Activated T-cell treated with anti-CD3 and anti-CD28 coated beads for 1 hour (primary cell): ENCODE measurements at places on chromosomes 12 and 14.

- DNase-seq, result no peak
Observed at GRCh38 chr12:13950502-13950901, 30.9 kb downstream of the GRIN2B start.

DNA sequence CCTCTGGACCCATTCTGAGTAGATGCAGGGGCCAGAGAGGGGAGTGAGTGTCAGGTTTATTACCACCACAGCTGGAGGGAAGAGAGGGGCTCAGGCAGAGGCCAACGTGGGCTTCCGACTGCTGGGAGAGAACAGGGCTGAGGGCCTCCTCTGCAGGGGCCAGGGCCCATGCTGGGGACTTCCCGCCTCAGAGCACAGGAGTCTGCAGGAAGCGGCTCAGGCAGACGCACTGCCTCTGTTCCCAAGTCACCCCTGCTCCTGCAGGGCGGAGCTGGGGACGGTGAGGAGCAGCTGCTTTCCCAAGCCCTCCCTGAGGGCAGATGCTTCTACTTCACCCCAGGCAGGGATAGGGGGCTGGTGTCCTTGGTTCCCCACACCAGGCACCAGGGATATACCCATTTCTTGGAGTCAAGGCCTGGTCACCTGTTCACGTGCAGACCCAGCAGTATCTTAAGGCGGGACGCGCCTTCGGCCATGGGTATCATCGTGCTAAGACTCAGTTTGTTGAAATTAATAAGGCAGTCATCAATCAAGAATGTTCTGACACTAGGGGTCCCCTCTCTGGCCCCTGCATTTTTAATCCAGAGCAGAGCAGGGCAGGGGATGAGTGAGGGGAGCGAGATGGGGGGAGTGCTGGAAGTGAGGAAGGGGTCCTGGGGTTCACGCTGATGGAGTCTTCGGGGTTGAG is 100.0 kb downstream of the PIWIL1 start:
- no peak for DNase-seq

DNA sequence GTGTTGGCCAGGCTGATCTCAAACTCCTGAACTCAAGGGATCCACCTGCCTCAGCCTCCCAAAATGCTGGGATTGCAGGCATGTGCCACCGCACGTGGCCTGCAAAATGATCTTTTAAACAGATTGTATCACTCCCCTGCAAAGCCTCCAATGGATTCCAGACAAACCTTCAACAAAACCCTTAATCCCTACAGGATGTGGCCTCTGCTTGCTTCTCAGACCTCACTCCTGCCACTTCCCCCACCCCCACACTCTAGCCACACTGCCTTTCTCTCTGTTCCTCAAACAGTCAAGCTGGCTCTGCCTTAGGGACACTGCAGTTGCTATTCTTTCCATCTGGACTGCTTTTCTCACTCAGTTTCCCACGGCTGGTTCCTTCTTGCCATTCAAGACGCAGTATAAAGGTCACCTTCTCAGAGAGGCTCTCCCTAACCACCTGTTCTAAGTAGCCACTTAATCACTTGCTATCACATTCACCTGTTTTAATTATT is 47.3 kb upstream of the TMED10 start:
- DNase-seq, result no peak

DNA sequence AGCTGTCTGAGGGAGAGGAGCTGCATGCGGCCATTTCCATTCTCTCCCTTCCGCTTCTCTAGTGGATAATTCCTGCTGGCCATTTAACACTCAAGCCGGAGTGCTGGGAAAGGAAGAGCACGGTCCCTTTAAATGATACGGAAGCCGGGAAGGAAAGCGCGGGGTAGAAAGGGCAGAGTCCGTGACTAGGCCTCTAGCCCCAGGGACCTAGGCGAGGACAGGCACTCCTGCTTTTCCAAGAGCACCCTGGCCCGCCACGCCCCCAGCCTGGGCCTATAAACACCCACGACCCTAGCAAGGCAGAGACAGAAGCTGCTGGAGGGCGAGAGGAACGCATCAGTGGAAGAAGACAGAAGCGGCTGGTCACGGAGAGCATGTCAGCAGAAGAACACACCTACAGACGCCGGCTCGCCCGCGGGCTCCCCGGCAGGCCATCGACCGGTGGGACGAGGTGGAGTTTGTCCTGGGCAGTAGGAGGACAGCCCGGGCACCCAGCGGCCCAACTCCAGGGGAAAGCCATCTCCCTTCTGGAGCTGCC is 1206.6 kb upstream of the TMEM132C start:
- DNase-seq, result no peak

GRCh38 chr12:130827432-130827831 is 11.6 kb downstream of the STX2 start:
- DNase-seq, result no peak

GRCh38 chr14:47226877-47227520 is 448.4 kb downstream of the MDGA2 start:
- no peak for DNase-seq
